ENCODE measurements at places on chromosomes 2 and 18. TPM values are rescaled to one million over a fixed set of nuclear protein-coding genes. Genes with fewer than 3 reads are reported as not detected.
A peak's percentile ranks its signal among the peaks of the same experiment; 100 is the strongest.

GRCh38 chr2:241218131-241219029 is 29.9 kb downstream of the ANO7 start:
- peak; percentile 52 for DNase-seq

DNA sequence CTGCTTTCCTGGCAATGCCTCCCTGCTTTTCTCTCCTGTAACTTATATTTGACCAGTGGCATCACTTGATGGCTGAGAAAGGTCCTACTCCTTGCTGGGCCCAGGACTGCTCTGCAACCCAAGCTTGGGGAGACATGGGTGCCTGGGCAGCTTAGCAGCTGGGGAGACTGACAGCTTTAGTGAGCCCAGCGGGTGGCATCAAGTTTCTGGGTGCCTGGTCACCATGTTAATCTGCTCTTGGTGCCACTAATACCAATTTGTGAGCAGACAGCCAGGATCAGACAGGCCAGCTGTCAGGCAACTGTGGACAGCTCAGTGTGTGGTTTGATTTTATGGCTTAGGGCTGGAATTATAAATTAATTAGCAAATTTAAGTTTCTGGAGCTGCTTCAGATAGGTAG is 144.8 kb upstream of the GLI2 start:
- DNase-seq = no peak

GRCh38 chr2:165920748-165921147 is 32.8 kb downstream of the TTC21B start:
- DNase-seq = no peak

DNA sequence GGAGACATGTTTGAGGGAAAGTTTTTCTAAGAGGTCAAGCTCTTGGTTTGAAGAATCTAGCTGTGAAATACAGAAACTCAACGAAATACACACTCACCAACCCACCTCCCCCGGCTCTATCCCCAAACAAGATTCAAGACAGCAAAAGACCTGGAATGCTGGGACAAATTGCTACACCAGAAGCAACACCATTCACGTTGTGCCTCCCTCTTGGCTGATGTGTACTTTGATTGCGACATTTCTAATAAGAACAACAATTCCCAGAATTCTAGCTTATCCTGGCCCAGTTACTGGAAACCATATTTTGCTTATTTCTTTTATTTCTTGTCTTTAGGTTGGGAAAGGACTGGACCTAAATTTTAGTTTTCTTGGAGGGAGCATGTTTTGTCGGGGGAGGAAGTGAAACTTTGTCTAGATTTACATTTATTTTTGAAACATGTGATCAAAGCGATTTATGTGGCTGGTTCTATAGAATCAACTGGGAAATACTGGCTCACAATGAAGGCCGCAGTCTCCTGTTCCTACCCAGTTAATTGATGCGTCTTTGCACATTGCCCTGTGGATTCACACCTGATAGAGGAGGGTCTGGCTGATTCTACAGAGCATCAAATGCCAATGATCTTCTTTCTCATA is 29.6 kb upstream of the LPIN1 start:
- no peak for DNase-seq

- no peak for DNase-seq
These were observed 185.6 kb downstream of the AGAP1 start for GRCh38 chr2:235679471-235679870.

- DNase-seq = no peak
These were observed 9.2 kb upstream of the SELENOI start for GRCh38 chr2:26336719-26337118.

GRCh38 chr2:215677481-215677880 is 241.6 kb upstream of the FN1 start:
- no peak for DNase-seq

DNA sequence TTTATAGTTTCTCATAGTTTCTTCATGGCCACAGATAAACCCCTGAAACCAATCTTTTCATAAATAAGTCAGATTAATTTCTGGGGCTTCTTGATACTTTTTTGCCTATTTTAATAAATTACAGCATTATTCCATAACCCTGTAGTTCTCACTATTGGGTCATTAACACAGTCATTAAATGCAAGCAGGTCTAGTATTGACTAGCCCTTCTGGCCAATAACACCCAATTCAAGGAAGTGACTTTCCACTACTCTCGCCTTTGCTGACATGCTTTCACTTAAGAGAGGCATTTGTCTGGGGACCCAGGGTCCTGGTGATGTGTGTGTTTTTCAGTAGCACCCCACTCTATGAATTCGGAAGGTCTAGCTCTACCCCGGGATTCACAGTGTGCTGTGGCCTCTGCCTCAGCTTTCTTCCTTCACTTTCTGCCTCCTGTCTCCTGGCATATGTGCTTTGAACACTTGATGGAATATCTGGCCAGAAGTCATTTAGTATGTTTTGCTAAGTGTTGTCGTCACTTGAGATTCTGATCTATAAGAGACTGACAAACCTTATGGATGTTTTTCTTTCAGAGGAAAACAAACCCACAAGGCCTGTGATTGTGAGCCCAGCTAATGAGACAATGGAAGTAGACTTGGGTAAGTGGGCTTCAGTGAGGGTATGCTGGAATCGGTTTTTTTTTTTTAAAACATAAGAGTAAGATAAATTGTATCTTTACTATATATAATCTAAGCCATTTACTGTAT is 18.6 kb upstream of the IL1RL2 start:
- no peak for DNase-seq

DNA sequence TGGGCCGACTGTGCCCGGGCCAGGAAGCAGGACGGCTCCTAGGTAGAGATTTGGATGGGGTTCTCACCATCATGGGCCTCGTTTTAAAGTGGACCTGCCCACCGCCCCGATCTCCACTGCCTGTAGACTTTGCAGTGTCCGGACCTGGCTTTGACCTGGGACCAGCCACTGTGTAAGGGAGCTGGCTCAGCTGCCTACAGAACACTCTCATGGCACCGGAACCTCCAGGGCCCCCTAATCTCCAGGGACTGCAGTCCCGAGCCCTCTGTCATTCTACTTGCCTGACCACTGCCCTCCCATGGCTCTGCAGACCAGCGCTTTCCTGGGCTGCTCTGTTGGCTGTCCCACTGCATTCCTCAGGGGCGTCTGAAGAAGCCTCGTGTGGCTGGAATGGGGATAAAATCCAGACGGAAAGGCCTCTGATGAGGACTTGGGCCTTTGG is 120.8 kb downstream of the GLI2 start:
- peak; percentile 26 for DNase-seq

- no peak for DNase-seq
These were observed 64.6 kb downstream of the TRPM8 start for GRCh38 chr2:233981574-233982420.

GRCh38 chr2:30869988-30870387 is 62.7 kb upstream of the CAPN13 start:
- DNase-seq = no peak

DNA sequence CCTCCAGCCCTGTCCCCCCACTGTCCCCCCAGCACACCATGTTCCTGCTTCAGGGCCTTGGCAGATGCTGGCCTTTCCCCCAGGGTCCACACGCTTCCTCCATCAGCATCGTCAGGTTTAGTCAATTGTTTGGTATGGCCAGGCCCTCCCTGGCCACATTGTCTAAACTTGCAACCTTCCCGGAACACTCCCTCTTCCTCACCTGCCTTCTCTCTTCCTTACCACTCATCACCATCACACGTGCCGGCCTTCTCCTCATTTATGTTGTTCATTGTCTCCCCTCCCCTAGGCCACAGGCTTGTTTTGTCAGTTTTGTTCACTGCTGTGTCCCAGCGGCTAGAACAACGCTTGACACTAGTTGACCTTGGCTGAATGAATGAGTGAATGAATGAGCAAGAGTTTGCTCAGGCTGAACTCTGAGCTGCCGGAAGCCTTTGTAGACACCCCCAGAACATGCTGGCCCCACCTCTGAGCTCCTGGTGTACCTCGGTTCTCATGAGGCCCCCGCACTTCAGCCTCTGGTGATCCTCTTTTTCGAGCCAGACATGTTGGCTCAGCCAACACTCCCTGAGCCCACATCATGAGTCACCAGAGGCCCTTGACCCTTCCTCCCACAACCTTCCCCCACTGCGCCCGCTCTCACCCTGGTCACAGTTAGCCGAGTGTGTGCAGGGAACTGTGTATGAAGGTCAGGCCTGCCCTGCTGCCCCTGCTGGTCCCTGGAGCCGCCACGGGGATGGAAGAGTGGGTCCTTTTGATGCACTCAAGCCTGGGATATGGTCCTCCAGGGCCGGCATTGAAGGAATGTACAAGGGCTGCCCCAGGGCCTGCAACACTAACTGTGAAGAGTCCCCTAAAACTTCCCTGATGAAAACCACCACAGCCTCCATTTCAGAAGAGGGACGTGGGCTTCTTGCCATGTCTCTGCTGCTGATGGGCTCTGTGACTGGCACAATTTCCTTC is 57.5 kb downstream of the HS1BP3 start:
- no peak for DNase-seq

DNA sequence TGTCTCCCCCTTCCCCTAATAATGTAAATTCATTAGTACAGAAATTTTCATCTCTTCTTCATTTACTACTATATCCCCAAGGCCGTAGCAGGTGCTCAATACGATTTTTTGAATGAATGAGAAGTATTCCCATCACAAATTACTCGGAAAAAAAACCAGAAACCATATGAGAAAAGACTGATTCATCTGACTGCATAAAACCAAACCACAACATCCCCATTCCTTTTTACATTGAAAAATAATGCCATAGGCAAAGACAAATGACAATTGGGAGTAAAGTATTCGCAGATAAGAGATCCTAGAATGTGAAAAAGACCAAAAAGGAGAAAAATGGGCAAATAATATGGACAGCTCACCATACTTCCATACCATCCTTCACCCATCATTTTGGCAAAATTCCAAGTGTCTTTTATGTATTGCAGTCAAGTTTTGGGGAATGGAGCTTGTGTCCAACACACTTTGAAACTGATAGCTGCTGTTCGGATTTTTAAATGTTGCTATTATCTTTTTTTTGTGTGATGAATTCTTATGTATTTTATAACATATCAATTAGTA is 1.5 kb downstream of the ZC3H8 start:
- no peak for DNase-seq

- peak; percentile 13 for DNase-seq
These were observed 546.3 kb upstream of the ZEB2 start for GRCh38 chr2:145066151-145066661.

- peak; percentile 83 for DNase-seq
These were observed 104.0 kb downstream of the COBLL1 start for GRCh38 chr2:164737612-164738081.

DNA sequence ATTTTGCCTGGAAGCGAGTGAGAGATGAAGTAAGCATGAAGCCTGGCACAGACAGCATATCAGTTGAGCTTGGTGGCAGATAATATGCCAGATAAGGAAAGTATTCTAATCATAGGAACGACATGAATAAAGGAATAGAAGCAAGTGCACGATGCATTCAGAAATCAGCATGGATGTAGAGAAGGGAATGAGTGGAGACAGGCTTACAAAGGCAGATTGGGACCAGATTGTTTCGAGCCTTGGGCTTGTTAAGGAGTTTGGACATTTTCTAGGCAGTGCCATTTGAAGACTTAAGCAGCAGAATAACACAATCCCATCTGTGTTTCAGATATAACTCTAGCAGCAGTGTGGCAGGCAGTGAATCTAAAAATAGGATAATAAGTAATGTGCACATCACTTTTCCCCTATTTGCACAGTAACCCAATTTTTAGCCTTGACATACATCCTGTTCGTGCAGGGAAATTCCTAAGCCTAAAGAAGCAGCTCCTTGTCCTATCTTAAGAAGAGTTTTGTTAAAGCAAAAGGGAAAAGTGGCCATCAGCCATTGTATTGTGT is 450.2 kb downstream of the PLCL1 start:
- DNase-seq = peak; percentile 3

DNA sequence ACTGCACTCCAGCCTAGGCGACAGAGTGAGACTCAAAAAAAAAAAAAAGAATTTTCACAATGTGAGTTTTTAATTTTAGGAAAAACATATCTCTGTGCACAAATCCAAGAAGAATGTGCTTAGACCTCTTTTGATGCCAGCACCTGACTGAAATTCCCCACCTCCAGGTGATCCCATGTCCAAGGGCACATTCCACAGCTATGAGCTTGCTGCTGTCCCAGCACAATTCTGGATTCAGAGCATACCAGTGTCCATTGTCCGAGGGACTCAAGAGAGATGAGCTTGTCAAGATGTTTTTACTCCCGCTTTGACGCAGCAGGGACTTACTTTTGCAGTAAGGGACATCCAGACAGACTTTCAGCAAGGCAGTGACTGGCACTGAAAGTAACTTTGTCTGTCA is 489.1 kb upstream of the ACVR2A start:
- no peak for DNase-seq

DNA sequence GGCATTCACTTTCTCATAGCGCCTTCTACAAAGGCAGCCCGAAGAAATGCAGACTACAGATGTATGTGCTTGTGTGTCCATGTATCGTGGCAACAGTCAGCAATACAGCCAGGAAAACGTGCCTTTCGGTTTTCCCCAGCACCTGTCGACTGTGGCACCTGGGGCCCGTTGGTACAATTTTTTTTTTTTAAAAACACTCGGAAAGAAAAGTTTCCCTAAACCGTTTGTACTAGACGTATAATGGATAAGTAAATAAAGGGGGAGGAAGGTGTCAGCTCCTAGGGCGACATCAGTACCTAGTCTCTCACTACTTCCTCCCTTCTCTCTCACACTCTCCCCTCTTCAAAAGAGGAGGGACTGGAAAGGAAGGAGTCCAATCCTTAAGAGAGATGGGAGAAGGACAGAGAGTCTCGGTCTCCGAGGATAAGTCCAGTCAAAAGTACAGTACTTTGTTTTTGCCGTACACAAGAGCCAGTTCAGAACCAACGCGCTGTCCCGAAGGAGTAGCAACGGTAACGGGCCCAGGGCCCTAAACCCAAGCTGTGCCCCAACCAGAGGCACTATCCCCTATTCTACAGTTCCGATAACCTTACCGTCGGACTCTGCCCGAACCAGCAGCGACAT is 759 bp downstream of the PPP4R3B start:
- DNase-seq = peak; percentile 83

Gene ANKRD30B
- not detected for total RNA-seq

Gene TRIP12
- 241 TPM for total RNA-seq

Gene RUFY4
- not detected for total RNA-seq

Gene ATP8B1
- total RNA-seq = 16.6 TPM

Gene MC2R
- total RNA-seq = not detected

Gene C1GALT1C1L
- not detected for total RNA-seq

Gene ACMSD
- total RNA-seq = not detected

Gene TMEM17
- 1.8 TPM for total RNA-seq

Gene CTAGE1
- total RNA-seq = not detected

Gene C2orf80
- not detected for total RNA-seq

Gene FABP1
- total RNA-seq = not detected

Gene KCNJ3
- 1.6 TPM for total RNA-seq

Gene LYPD6B
- 1.7 TPM for total RNA-seq

Data from tongue (tissue), 3 donors.